ENCODE measurements at places on chromosomes 12 and 14.

DNA sequence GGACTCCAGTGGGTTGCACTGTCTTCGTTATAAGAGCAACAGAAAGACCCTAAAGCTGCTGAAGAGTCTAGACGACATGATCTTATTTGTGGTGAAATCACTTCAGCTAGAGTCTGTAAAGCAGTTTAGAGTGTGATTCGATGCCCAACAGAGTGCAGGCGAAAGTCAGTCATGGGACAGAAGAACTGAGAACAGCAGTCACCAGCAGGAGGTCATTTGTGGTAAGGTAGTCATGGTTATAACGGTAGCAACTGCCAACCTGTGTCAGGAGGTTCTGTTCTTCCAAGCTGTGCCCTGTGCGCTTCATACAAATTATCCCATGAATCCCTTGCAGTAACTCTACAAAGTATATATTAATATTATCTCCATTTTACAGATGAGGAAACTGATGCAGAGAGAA lies 954.1 kb downstream of the AACS start:
- no peak for DNase-seq

GRCh38 chr12:71125949-71126348 lies 31.9 kb downstream of the TSPAN8 start:
- no peak for DNase-seq

DNA sequence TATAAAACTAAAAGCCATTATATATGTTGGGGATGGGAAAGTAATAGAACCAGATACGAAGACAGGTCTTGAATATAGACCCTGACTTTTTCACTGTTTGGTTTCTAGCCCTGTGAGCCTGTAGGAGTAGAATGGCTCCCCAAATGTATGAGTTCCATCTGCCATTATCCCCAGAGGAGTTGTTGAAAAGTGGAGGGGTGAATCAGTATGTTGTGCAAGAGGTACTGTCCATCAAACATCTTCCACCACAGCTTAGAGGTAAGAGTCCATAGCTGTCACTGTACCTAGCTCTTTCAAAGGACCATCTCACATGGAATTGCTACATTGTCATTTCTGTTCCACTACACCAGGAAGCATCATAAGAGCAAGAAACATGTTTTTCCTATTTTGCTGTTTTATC lies 1.1 kb downstream of the NCAPD2 start:
- no peak for DNase-seq

DNA sequence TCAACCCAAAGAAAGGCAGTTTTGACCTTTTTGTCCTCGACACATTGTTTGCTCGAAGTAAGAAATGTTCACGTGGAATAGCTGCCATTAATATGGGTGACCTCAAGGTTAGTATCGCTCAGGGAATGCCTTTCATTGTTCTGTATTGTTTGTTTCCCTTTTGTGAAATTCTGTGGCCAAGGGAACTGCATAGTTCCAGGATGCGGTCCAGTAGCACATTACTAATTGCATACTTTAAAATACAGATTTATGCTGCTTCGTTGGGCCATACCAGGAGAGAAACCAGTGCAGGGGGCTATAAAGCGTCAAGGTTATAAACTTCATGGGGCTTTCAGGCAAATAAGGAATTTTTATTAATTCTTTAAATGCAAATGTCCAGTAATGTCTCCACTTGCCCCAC lies 73.3 kb upstream of the USP44 start:
- DNase-seq, result no peak

- no peak for DNase-seq
These were observed 54.5 kb downstream of the PDZRN4 start for GRCh38 chr12:41242603-41243002.

DNA sequence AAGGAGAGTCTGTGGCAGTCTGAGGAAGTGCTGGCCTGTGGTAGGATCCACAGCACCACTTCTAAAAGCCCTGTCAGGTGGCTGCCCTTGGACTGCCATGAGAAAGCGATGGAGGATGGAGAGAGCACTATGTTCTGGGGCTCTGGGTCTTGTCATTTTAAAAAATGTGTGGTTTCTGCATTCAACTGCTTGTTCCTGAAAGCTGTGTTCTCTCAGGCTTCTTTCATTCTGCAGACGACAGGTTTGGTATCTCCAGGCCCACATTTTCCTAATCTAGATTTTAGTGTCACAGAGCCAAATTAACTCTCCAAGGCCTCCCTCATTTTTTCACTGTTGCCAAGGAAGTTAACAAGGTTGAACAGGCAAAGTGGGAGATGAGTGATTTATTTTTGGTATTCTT lies 10.5 kb downstream of the OVCH1 start:
- DNase-seq, result no peak

- DNase-seq, result no peak
These were observed 36.0 kb upstream of the SNX6 start for GRCh38 chr14:34665785-34666435.

DNA sequence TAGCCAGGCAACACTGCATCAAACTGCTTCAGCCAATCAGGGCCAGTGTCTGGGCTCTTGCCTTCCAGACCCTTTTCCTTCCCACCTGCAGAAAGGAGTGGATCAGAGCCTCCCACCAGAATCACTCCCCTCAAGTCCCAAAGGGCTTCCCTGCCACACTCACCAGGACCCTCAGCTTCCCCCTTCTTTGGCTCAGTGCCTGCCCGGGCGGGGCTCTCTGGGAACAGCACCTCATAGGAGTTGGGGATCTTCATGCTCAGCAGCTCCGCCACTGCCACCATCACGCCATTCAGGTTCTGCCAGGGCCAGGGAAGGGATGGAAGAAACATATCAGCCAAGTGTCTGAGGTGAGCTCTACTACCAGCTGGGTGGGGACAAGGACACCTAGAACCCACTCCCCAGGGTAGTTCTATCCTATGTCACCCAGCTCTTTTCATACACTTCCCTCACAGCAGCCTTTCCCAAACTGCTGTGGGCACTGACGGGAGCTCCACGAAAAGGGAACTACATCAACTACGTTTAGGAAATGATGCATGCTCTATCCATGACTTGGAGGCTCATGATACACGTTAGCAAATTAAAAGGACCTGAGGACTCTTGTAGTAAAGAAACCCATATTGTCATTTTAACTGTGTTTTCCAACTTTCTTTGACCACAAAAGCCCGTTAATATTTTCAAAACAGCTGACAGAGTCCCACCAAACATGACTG lies 9.4 kb upstream of the PRKAG1 start:
- DNase-seq, result no peak

DNA sequence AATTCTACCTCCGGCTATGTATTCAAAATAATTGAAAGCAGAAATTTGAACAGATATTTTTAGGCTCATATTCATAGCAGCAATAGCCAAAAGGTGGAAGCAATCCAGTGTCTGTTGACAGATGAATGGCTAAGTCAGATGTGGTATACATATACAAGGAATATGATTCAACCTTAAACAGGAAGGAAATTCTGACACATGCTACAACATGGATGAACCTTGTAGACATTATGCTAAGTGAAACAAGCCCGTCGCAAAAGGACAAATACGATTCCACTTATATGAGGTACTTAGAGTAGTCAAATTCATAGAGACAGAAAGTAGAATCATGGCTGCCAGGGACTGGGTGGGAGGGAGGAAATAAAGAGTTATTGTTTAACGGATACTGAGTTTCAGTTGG lies 331.6 kb downstream of the PCNX1 start:
- no peak for DNase-seq
